ACHN (cell line): ENCODE measurements at places on chromosomes 12 and 14.

DNA sequence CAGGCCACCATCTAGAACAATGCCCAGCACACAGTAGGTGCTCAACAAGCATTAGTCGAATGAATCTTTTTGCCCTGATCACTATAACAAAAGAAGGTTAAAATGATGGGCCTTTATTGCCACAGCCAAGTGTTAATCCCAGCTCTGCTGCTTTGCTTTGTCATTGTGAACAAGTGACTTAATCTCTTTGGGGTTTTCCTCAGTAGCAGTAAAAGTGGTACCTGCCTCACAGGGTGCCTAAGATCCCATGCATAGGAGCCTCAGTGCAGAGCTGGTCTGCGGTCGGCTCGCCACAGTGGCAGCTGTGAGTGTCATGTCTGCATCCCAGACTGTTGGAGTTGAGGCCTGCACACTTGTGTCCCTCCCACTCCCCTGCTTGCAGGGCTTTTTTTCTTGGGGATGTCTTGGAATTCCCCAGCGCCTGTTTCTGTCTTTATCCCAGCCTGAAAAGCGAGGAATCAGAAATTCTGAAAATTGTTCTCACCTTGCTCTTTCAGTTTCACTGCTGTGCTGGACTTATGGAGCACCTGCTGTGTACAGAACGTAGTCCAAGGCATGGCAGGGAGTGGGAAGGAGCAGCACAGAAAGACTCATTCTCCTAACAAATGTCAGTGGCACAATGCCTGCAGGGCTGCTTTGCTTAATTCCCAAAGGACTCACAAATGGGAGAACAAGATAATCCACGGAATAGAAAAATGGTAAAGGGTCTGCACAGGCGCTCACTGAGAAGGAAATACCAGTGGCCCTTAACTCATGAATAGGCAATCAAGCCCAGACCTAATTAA lies 90.8 kb downstream of the EML1 start:
- DNase-seq = no peak

GRCh38 chr12:58306266-58307000 lies 365.1 kb downstream of the ATP23 start:
- no peak for DNase-seq

GRCh38 chr14:96351986-96352385 lies 11.2 kb downstream of the ATG2B start:
- no peak for DNase-seq

GRCh38 chr14:49160983-49161382 lies 425.2 kb downstream of the RPS29 start:
- no peak for DNase-seq

GRCh38 chr14:86912709-86913108 lies 1080.3 kb downstream of the GALC start:
- no peak for DNase-seq

DNA sequence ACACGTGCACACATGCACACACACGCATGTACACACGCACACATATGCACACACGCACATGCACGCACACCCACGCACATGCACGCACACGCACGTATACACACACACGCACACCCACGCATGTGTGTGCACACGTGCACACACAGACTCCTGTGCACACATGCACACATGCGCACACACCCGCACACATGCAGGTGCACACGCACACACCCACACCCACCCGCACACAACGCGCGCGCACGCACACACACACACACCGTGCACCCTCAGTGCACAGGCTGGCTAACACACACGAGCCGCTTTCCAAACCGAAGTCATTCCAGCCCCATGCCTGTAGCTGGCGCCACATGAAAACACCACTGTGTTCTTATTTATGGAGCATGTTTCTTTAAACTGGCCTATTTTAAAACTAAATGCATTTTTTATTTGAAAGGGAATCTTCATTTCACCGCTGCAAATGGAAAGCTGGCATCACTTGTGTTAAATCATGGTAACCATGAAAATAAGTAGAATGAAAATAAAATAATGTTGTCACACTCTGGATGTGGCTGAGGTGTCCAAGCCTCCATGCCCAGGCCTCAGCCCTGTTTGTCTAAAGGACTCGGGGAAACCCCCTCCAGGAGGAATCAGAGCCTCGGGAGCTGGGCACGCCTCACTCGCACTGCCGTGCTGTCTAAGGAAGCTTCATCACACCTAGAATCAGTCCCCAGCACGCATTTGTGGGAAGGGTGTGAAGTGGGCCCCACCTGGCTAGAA lies 45.1 kb downstream of the GALNT9 start:
- peak; percentile 73 for DNase-seq

DNA sequence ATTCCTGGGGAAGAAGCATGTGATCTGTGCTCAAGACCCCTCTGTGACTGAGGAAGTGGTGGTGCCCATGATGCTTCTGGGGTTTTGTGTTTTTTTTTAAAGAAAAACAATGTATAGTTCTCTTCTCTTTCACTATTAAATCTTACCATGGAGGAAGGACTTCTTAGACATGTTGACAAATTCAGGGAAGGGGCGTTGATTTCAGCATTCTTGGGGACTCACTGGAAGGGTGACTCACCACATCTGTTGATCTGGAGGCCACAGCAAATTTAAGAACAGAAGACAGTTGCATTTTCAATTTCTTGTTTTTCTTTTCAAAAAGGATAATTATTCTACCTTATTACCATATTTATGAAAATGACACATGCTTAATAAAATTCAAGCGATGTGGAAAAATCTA lies 152.9 kb upstream of the RTL1 start:
- no peak for DNase-seq

- peak; percentile 9 for DNase-seq
Measured at GRCh38 chr12:13044906-13045299, 722 bp downstream of the FAM234B start.

DNA sequence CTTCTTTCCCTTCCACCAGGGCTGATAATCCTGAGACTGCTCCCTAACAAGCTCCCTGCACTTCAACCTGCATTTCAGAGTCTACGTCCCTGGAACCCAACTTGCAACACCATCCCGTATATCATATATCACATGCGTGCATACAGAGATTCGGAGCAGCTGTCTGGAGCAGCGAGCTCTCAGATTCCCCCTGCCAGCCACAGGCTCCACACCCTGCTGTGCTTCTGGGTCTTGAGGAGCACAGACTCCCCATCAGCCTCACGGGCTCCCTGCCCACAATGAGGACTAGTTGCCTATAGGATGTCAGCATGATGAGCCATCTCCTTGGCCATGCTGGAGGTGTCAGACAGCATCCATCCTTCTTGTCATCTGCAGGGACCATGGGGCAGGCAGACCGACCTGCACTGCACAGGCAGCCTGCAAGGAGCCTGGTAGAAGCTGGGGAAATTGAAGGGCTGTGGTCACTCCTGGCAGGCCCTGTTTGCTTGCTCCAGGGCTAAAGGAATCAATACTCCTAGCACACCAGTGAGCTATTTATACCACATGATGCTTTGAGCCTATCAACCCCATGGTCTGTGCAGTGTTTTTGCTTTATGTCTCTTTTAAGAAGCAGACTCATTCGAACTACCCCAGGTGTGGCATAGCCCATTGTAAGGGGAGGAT lies 19.6 kb upstream of the HDAC7 start:
- no peak for DNase-seq

GRCh38 chr14:35395283-35395682 lies 9.3 kb downstream of the NFKBIA start:
- DNase-seq = no peak

DNA sequence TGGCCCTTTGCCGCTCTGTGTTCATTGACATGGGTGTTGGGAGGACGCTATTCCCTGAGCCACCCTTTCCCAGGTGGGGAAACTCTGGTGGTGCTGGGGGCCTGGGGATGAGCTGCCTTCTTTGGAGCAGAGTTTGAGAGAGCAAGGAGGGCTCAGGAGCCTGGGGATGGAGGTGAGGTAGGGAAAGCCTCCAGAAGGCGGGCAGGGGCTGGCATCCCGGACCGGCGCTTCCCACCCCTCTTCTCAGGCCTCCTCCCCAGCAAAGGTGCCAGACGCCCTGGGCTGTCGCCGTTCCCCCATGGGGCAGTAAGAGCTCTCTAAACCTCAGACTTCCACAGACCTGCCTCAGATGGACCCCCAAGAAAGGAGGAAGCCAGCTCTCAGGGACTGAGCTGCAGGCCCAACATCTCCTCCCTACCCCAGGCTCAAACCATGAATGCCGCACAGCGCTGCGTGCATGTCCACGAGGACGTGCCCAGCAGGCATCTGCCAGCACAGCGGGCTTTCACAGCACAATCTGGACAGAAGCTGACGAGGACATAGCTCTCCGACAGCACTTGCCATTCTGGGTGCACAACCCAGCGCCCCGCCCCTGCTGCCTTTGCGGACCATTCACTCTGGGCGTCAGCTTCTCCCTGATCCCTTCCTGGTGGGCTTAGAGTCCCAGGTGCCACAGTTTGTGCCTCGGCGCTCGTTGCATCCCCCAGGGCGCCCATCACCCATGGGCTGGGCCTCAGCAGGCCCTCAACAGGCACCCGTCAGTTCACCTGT lies 14.9 kb upstream of the TTC7B start:
- DNase-seq = no peak

GRCh38 chr14:105474483-105475268 lies at the start of gene CRIP2:
Gene CRIP2, plus strand, starts transcription at chr14:105474821. Its CDS starts 42 bp downstream, at chr14:105474863.
- DNase-seq = peak; percentile 69

- DNase-seq = no peak
Measured at GRCh38 chr12:132537836-132538662, 48.1 kb downstream of the FBRSL1 start.

DNA sequence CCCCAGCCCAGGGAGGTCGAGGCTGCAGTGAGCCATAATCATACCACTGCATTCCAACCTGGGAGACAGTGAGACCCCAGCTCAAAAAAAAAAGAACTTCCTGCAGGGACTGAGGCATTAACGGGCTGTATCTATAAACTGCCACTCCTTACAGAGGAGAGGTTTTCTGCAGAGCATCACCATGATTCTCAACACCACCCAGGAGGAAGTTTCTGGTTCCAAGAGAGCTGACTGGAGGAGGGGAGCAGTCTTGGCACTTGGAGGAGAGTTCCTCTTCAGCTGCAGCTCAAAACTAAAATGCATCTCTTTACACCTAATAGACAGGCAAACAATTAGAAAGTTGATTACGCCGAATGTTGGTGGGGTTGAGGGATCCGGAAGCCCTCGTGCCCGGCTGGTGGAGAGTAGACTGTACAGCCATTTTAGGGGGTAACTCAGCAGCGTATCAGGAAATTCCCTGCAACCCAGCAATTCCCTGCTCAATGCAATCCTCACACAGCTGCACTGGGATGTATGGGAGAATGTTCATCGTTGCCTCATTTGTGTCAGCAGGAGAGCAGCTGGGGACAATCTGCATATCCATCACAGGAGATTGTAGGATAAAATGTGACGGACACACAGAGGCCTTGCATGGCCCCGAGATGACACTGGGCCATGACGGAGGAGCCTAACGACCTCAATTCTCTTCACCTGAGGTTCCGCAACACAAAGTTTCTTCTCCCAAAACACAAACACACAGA lies 36.6 kb downstream of the ACTN1 start:
- no peak for DNase-seq

GRCh38 chr14:41568979-41569378 lies 37.7 kb upstream of the LRFN5 start:
- DNase-seq = no peak

DNA sequence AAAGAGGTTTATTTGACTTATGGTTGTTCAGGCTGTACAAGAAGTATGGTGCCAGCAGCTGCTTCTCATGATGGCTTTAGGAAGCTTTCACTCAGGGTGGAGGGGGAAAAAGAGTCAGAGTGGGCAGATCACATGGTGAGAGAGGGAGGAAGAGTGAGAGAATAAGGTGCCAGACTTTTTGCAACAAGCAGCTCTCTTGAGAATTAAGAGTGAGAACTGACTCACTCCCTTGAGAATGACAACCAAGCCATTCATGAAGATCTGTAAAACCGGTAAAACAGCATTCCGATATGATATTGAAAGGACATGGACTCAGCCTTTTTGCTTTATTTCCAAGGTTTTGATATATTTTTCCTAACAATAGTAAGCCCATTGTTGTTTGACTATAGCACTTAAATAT lies 501.2 kb downstream of the GALC start:
- DNase-seq = no peak

GRCh38 chr12:102551186-102551585 lies 70.8 kb upstream of the IGF1 start:
- DNase-seq = no peak

DNA sequence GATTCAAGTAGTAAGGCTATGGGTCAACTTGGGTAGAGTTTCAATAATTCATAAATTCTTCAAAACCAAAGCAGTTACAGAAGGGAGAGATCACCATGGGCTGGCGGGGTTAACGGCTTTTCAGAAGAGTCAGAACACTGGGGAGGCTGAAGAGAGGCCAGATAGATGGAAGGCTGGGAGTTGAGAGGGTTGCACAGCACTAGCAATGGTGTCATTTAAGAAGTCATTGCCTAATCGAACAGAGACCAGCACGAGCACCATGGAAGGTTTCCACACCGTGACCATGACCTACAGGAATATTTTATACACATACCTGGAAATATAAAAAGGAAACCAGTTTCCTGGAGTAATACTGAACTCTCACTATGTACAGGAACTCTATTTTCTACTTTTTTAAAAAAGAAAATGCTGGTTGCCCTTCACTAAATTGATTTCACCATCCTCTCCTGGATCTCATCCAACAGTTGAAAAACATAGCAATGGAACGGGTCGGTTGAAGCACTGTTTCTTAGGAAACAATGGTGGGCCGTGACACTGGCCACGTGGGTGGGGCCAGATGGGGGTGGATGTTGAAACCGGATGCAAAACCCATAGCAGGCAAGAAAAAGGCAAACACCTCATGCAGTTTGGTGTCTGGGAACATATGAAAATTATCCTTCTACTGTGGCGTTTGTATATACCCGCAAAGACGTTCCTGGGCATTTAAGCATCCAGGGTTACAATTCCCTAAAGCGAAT lies 38.0 kb upstream of the RIN3 start:
- DNase-seq = no peak

DNA sequence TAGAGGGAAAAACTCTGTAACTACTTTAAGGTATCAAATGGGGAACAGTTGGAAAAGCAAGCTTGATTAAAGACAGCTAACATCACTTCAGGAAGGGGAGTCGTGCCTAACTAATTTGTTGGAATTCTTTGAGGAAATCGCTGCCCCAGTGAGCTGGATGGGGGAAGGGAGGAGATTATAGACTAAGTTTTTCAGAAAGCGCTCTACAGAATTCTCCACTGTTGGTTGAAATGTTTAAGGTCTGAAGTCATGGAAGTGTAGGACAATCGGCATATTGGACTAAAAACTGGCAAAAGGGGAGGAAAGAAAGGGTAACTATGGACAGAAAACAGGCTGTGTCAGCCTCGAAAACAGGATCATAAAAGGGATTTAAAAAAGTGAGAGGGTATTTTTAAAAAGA lies 229.9 kb upstream of the HMGA2 start:
- no peak for DNase-seq

DNA sequence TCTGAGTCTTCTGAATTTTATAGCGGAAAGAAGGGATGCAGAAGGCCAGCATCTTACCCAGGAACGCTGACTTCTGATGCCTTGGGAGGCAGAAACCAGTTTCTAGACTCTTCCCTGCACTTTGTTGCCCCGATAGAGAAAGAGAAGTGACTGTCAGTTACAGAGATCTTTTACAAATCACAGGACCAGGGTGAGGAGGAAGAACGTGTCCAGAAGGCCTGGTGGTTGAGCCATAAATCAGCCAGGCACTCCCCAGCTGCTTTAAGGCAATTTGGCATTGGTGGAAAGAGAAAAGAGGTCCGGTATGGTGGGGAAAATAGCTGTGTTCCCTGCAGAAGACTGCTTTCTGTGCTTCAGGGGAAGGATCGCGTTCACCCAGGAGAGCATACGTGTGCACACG lies 88.7 kb upstream of the KCNA1 start:
- no peak for DNase-seq
